ENCODE measurements at places on chromosomes 12 and 14. TPM values are rescaled to one million over a fixed set of nuclear protein-coding genes. Genes with fewer than 3 reads are reported as not detected.

The PTGES3 gene
- 122 TPM for total RNA-seq

The CLEC2B gene
- 64.1 TPM for total RNA-seq

The USP44 gene
- total RNA-seq: 0.44 TPM

The KRT85 gene
- total RNA-seq: not detected

The GPHN gene
- total RNA-seq: 20.9 TPM

The RPL10L gene
- total RNA-seq: not detected

The SLC25A47 gene
- total RNA-seq: not detected

The OVCH1 gene
- total RNA-seq: not detected

Measured in mammary microvascular endothelial cell (primary cell).